ENCODE measurements at places on chromosomes 3 and 15.

GRCh38 chr3:18424213-18424728 lies 868 bp downstream of the SATB1 start:
- DNase-seq: no peak

DNA sequence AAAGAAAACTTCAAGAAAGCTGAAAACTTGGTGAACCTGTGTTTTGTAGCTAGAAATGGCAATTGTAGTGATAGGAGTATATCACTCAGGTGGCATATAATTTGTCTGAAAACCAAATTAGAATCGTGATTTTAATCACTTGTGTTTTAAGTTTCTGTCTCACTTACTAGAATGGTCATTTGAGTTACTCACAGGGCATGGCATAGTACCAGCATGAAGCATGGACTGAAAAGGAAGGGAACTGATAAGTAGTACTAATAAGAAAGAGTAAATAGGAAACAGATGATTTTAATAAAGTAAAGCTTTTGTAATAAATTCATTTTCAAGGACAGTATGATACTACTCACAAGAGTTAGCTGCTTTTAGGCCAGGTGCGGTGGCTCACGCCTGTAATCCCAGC lies 22.1 kb downstream of the OSBPL11 start:
- no peak for DNase-seq

- peak; percentile 78 for DNase-seq
Observed at GRCh38 chr3:190384309-190384756, 3.6 kb upstream of the CLDN16 start.

- no peak for DNase-seq
Observed at GRCh38 chr3:119594066-119594465, 3.6 kb upstream of the PLA1A start.

DNA sequence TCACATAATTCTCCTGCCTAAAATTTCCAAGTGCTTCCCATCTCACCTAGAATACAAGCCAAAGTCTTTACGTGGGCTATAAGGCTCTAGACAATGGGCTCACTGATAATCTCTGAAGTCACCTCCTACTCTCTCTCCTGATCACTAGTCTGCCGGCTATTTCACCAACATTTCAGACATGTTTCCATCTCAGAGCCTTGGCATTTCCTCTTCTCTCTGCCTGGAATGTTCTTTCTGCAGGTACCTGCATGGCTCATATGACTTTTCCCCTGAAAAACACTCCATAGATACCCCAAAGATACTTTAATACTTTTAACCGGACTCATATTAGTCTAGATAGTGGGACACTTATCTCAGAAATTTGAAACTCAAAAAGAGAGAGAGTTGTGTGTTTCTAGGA lies 32.7 kb downstream of the CD200 start:
- no peak for DNase-seq

GRCh38 chr3:113258361-113258760 lies 47.0 kb downstream of the BOC start:
- no peak for DNase-seq

DNA sequence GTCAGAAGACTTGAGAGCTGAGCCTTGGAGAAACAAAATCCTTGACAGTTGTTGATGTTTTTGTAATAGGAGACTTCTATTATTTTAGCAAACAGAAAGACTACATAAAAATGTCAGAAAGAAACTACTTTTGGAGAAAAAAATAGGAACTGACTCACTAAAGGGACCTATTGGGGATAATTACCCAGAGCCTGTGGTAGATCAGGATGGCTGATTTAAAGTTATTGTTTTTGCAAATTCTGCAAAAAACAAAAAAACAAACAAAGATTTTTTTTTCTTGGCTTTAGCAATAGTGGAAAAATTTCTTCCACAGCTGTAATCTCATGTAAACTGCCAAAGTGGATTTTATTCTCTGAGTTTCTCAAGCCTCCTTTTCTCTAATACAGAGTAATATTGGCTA lies 101.5 kb upstream of the SATB1 start:
- DNase-seq: no peak

GRCh38 chr15:52558196-52558595 lies 10.6 kb downstream of the ARPP19 start:
- peak; percentile 79 for DNase-seq

GRCh38 chr15:96869122-96869521 lies 538.6 kb downstream of the NR2F2 start:
- no peak for DNase-seq

DNA sequence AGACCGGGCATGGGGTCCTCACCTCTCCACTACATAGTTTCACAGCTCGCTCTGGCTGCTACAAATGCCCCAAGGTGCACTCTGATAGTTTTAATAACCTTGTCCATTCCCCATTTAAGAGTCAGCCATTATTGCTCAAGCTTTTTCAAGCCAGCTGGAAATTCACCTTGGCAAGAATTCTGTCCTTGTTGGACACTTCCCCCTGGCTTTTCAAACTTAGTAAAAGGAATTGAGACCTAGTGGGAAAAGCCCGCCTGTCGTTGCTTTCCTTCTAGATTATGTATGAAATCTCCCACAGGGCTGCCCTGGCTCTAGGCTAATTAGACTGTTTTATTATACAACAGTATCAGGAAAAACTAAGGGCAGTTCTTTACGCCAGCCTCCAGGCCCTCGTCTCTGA lies 293.7 kb upstream of the GADL1 start:
- DNase-seq: no peak

DNA sequence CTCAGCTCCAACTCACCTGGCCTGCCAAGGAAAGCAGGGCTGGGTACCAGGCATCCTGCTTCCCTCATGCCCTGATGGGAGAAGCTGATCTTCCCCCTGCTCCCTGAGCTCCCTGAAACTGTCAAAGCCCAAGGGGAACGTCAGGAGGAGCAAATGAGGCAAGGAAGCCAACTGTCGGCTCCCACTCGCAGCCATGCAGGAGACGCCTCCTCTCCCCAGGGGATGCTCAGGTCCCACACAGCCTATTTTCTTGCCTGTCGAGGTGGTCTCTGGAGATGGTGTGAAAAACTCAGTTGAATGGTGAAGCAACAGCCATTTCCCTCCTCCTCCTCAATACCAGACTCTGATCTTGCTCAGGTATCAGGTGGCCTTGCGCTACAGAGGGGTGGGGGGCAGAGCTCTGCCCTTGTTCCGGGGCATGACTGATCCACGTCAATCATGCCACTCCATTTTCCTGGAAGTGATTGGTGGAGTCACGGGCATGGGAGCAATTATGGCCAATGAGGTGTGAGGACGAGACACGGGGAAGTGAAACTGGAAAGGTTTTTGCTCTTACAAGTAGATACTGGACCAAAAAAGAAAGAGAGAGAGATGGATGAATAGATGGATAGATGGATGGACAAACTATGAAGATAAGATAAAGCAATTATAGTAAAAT lies 58.2 kb downstream of the SLC6A1 start:
- no peak for DNase-seq

- DNase-seq: no peak
Observed at GRCh38 chr3:89876116-89876515, 768.7 kb downstream of the EPHA3 start.

DNA sequence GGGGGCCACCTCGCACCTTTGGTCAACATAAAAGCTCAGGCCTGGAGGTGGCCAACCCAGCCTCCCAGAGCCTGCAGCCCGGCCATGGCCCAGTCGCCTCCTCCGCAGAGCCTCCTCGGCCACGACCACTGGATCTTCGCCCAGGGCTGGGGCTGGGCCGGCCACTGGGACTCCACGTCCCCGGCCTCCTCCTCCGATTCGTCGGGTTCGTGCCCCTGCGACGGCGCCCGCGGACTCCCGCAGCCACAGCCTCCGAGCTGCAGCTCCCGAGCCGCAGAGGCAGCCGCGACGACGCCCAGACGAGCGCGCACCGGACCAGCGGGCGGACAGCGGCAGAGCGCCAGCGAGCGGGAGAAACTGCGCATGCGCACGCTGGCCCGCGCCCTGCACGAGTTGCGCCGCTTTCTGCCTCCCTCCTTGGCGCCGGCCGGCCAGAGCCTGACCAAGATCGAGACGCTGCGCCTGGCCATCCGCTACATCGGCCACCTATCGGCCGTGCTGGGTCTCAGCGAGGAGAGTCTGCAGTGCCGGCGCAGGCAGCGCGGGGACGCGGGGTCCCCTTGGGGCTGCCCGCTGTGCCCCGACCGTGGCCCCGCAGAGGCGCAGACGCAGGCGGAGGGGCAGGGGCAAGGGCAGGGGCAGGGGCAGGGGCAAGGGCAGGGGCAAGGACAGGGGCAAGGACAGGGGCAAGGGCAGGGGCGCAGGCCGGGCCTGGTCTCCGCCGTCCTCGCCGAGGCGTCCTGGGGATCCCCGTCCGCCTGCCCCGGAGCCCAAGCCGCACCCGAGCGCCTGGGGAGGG lies at the start of gene MESP2:
TSS of gene MESP2 (plus strand) at position 59 of the 799 bp plus-strand sequence. CDS start at position 85, 26 bp downstream.
- DNase-seq: peak; percentile 63

DNA sequence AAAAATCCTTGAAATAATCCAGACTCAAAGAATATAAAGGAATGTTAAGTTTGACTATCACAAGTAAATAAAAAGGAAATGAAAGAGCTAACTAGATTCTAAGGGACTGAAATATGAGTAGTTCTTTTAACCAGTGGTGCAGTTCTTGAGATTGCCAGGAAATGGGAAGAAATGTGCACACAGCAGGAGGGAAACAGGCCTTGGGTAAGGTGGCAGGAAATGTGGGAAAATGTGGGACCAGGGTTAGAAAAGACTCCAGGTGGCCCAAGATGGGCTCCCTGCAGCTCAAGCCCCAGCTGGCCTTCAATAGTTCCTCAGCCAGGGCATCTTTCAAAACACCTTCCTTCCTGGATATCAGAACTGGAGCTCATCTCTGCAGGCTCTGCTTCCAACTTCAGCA lies 181.3 kb downstream of the ISL2 start:
- DNase-seq: peak; percentile 1

- peak; percentile 74 for DNase-seq
Observed at GRCh38 chr15:68524753-68525584, 53.8 kb upstream of the CORO2B start.

- DNase-seq: no peak
Observed at GRCh38 chr3:52433328-52433995, 11.4 kb downstream of the SEMA3G start.

GRCh38 chr3:71584394-71585011 lies 975 bp upstream of the FOXP1 start:
- no peak for DNase-seq

DNA sequence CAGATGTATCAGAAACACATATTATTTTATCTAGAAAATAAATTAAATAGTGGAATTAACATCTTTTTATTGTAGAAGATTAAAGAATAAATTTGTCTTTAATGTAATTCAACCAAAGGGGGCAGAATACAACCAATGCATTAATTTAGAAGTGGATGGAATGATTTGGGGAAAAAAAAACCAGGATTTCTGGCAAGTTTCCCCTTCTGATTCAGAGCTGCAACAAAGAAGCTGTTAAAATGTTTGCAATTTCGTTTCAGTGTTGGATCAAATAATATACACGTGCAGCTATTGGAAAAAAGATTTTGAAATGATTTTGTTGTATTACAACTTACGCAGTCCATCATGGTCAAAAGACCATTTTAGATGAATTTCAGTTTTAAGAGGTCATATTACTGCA lies 71.6 kb upstream of the ZNF280D start:
- DNase-seq: peak; percentile 55

DNA sequence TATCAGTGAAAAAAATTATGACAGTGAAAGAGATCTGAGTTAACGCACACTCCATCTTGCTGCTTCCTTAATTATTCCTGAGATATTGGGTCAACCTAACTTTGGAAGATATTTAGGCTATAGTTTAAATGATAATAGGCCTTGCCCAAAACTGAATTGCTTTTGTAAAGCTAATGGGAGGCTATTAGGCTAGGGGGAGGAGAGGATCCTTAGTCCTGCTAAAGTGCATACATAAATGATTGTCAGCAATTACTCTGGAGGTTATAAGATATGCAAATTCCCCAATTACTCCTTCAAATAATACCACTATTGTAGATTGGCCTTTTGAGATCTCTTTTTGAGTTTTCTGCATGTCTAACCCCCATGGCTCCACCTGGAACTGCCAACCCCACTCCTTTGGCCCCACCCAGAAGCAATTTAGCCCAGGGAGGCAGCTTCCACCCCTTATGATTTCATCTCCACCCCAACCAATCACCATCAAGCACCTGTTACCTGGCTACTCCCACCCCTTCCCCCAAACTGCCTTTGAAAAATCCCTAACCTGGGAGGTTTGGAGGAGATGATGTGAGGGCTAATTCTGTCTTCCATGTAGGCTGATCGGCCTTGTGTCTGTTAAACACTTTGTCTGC lies 509.3 kb upstream of the TGFBR2 start:
- DNase-seq: no peak

- DNase-seq: peak; percentile 57
Observed at GRCh38 chr3:151964743-151965142, 91.3 kb downstream of the SUCNR1 start.

GRCh38 chr3:71831599-71831998 lies 46.7 kb upstream of the PROK2 start:
- no peak for DNase-seq

- no peak for DNase-seq
Observed at GRCh38 chr3:53230789-53231188, 25.0 kb downstream of the TKT start.

- DNase-seq: no peak
Observed at GRCh38 chr3:189119950-189120349, 51.8 kb upstream of the TPRG1 start.

DNA sequence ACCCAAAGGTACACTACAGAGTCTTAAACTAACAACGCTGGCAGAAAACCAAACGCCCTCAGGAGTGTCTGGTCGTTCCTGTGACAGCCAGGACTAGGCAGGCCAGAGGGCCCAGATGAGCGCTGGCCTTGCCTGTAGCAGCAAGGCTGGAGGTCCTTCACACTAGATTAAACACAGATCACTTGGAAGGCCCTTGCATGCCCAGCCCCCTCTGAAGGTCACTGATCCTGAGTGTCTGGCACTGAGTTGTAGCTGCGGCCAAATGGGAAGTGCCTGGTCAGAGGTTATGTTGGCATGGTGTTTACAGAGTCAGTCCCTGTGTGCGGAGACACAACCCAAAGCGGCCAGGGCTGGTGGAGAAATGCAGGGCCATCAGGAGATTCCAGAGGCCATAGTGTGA lies 58.9 kb downstream of the ZNF621 start:
- no peak for DNase-seq

- DNase-seq: no peak
Observed at GRCh38 chr3:114691871-114692270, 398.0 kb downstream of the TIGIT start.

DNA sequence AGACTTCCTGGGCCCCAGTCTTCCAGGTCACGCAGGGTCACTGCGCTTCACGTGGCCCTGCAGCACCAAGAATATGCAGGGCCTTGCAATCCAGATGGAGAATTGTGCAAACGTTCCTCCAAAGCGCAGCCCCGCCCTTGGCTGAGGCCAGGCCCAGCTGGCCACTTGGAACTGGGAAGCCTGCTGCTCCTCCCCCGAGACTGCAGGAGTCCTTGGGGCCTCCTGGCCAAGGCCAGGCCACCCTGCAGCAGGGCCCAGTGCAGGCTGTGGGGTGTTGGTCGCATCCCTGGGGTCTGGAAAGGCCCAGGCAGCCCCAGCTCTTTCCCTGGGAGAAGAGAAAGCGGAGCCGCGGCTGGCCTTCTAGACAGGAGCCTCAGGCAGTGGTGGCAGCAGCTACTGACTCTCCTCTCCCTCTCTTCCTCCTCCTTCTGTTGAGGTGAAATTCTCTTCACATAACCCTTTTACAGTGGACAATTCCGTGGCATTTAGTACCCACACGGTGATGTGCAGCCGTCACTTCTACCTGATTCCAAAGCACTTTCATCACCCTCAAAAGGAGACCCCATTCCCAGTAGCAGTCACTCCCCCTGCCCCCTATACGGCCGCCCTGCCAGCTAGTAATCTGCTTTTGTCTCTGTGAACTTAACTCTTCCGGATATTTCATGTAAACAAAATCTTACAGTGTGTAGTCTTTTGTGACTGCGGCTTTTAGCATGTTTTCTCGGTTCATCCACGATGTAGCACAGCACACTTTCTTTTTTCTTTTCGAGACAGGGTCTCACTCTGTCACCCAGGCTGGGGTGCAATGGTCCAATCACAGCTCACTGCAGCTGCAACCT lies 103.9 kb downstream of the TMEM266 start:
- DNase-seq: peak; percentile 23

- no peak for DNase-seq
Observed at GRCh38 chr15:48803877-48804276, 7.0 kb downstream of the CEP152 start.

Data from LHCN-M2 (cell line).